ENCODE measurements at places on chromosomes 6 and 20.

DNA sequence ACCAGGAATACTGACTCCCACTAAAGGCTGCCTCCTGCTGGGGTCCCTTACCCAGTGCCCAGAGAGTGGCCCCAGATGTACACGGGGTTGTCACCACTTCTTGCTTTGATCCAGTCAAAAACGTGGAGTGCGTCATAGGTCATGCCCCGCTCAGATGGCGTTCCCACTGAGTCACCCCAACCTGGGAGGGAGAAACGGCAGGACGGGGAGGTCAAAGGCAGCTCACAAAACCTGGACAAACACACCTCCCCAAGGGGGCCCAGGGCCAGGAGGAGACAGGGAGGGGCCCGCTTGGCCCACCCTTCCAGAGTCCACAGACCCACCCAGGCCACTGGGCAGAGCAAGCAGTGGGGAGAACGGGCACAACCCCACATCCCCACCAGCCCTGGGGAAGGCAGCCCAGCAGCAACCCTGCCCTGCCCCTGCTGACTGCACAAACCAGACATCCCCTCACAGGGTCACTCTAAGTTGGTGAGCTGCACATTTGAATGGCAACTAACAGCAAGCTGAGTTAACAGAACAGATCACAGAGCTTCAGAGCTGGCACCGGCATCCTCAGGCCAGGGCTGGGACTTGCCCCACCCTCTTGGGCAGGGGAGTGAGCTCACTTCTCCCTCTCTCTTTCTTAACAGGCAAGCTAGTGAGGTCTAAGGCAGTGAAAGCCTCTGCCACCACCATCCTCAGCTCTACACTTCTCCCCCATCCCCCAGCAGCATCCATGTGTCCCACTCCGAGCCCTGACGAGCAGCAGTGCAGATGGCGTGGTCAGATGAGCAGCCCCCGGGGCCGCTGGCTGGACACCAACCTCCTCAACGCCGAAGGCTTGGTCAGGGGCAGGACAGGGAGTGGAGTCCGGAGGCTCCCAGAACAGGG, 61.7 kb downstream of the PYGB start:
- no peak for DNase-seq

DNA sequence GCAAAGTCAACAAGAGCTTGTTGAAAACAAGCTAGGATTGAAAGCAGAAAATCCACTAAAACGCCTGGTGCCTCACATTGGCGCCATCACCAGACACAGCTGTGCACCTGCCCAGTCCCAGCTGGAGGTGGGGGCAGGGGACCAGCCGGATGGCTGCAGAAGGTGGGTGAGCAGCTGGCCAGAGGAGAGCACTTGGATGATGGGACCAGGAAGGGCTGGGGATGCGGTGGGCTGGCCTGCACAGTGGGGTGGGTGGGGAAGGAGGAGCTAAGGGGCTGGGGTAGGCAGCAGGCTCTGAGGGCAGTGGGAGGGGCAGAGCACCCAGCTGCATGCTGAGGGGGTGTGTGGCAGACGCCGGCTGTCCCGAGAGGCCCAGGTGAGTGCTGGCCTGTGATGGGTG, 7.1 kb downstream of the CABLES2 start:
- no peak for DNase-seq

- no peak for DNase-seq
These were observed 125.4 kb downstream of the SH3BGRL2 start for GRCh38 chr6:79756496-79756895.

DNA sequence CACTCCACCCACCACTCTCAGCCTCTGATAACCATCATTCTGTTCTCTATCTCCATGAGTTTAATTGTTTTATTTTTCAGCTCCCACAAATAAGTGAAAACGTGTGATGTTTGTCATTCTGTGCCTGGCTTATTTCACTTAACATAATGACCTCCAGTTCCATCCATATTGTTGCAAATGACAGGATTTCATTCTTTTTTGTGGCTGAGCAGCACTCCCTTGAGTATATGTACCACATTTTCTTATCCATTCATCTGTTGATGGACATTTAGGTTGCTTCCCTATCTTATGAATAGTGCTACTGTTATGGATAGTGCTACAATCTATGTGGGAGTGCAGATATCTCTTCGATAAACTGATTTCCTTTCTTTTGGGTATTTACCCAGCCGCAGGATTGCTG, 103.3 kb upstream of the PDE7B start:
- DNase-seq = no peak

- peak; percentile 18 for DNase-seq
These were observed 82.2 kb downstream of the MYO6 start for GRCh38 chr6:75830959-75831885.

DNA sequence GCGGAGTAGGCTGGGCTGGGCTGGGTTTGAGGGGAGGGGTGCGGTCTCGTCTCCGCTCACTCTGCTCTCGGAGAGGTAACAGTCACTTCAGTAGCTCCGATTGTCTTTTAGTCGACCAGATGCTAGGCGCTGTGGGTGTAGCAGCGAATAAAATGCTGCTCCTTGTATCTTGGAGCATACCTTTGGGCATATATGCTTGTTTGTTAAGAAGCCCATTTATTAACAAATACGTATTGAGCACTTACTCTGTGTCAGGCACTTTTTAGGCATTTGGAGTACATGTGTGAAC, 545 bp downstream of the ACTR5 start:
- no peak for DNase-seq

GRCh38 chr20:21373436-21373835, 23.9 kb downstream of the NKX2-4 start:
- DNase-seq = no peak

- peak; percentile 68 for DNase-seq
These were observed 3.4 kb upstream of the TMEM14C start for GRCh38 chr6:10719296-10719963.

DNA sequence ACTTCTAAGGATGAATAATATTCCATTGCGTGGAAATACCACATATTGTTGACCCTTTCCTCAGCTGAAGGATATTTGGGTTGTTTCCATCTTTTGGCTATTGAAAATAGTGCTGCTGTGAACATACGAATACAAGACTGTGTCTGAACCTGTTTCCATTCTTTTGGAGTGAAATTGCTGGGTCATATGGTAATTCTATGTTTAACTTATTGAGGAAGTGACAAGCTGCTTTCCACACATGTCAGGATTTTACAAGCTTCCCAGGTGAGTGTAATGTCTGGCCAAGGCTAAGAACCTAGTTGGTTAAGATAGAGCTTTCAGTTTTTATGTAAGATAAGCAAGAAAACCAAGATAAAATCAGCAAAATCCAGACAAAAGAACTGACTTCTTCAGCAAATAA, 48.8 kb downstream of the PPP1R3G start:
- DNase-seq = no peak

DNA sequence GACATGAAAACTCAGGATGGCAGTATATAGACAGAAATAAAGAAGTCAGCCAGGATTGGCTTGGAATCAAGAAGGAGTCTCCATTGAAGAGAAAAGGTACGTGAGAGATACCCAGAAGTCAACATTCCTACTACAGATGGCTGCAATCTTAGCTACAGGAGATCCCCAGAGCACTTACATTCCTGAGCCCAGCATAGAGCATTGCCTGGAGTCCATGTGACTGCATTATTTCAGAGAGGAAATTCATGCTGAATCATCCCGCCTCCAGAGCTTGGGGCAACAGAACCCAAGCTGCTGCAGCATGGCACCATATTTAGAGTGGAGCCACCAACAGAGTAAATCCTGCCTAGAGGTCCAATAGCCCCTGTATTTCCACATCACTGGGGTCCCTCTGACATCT, 125.0 kb upstream of the GRIK2 start:
- no peak for DNase-seq

DNA sequence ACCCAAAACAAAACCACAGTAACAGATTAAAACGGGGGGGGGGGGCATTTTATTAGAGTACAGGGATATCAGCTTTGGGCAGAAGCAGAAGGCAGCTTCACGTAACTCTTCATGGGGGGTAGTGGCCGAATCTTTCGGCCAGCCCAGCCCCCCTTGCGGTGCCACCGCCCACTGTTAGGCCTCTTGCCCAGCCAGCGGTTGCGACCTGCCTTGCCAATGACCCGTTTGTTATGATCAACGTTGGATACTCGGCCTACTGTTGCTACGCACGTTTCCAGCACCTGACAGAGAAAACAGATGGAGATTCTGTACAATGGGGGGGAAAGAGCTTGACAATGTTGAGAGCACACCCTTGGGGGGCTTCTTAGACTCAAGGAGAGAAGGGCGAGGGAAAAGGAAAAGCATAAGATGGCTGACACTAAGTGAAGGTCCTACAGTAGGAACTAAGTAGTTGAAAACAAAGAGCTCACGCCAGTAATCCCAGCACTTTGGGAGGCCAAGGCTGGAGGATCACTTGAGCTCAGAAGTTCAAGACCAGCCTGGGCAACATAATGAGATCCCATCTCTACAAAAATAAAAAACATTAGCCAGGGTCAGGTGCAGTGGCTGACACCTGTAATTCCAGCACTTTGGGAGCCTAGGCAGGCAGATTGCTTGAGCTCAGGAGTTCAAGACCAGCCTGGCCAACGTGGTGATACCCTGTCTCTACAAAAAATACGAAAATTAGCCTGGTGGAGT, 724 bp upstream of the CUL7 start:
- DNase-seq = no peak

DNA sequence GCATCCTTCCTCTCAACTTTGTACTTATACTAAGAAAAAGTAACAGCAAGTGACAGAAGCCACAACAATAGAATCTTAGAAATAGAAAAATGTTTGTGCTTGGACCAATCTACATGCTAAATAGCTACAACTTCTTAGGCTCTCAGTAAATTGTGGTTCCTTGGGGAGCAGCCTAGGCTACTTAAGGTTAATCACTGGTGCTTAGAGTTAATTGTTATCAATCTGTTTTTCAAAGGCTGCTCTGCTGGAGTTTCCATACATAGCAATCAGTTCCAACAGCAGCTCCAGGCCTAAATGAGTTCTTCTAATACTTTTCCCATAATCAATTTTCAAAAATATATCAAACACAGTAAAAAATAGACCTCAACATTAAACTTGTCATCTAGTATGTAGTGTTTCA, 571.4 kb downstream of the EPHA7 start:
- DNase-seq = no peak

DNA sequence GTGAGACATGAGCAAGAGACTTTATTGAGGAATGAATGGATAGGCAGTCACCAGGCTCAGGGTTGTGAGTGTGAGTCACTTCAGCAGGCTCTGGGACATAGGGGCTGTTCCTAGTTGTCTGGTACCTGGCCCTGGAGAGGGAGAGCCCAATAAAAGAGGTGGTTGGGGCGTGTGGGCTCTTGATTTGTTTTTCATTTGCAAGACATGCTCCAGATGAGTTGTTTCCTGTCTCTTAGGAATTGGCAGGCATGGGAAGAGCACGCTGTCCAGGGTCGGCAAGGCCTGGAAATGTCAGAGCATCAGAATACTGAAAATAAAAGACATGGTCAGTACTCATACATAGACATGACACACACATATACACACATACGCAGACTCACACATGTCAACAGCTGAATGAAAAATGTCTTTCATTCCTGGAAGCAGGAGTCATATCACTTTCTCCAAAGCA, 166.3 kb upstream of the SULF2 start:
- DNase-seq = no peak

DNA sequence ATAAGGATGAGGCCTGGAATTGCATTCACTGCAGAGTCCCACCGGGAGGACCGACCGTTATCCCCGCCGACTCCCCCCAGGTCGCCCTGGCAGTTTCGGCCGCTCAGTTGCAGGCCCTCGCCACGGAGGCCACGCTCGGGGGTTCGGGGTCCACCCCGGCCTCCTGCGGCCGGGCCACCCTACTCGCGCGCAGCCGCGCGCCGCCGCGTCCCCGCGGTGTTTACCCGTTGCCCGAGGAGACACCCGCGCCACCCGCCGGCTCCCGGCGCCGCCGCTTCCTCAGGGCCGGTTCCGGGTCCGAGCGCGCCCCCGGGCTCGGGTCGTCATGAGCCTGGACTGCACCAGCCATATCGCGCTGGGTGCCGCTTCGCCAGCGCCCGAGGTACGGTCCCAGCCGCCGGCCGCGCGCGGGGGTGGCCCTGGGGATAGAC, at the start of gene CCDC170:
Gene CCDC170, plus strand, starts transcription at position 214 of the 431 bp plus-strand sequence. Its CDS starts 112 bp downstream, at position 326.
- peak; percentile 29 for DNase-seq

Data from activated T-cell treated with anti-CD3 and anti-CD28 coated beads, Interleukin-2, amount 50 U/mL, for 48 hours (primary cell).